ENCODE measurements at places on chromosomes 12 and 14.

DNA sequence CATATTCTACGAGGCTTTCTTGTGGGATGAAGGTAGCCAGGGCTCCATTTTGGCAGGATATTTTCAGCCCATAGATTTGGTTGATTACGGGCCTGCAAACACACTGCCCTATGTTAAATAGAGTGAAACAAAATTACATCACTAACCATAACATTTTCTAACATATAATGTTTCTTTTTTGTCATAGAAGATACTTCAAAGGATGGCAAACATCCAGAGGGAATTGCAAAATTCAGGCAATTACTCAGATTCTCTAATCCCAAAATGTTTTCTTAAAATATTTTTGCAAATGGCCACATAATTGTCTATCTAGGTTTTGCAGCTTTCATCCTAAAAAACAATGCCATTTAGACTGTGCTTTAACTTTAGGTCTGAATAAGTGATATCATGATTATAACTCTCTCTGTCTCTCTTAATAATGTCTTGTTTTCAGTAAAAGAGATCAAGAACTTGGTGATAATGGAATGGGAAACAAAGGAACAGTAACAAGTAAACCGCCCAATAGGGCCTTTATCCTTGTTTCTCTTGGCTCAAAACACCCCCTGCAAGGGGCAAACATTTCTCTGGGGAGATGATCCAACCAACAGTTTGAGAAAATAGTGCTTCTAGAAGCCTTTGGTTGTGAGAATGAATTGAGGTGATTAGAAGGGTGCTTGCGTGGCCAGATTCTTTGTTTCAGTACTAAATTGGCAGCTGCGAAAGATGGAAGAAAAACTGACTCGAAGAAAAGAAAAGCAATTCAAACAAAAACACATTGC, 54.4 kb upstream of the BTG1 start:
- DNase-seq = no peak

DNA sequence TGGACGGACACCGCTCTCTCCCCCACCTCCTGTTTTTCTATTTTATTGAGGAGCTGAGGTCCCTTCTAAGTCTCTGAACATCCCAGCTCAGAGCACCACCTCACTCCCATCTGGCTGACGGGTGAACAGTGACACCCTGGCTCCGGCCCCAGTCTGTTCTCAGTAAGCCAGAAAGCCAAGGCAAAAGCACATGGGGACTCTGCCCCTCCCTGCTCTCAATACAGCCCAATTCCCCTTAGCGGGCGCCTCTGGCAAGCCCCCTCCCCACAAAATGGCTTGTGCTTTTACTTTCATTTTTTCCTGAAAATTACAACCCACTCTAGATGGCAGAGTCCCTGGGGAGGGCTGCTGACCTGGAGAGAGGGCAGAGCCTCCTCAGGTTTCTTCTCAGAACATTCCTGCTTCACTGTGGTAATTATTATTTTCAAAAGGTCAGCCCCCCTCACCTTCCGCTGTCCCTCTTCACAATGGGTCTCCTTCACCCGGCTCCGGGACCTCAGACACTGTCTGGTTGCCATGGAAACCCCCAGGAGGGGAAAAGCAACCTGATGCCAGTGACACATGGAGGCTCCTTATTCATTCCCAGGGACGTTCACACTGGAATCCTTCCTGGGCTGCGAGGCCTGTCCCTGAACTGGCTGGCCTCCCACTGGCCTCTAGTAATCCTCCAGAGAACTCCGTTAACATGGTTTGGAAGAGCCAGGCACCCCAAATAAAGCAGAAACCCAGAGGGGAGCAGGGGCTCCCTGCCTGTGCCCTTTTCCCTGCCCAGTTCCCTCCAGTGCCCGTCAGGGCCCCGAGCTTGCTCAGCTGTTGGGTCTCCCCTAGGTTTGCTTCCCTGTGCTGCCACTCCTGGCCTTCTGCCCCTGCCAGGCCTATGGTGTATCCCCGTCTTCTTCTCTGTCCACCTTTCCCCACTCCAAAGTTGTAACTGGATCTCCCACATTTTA, 15.9 kb downstream of the COL2A1 start:
- DNase-seq = peak; percentile 22

GRCh38 chr12:57093415-57094207, 4.7 kb downstream of the NAB2 start:
- no peak for DNase-seq

GRCh38 chr12:22118238-22118790, 72.3 kb downstream of the CMAS start:
- no peak for DNase-seq

- peak; percentile 45 for DNase-seq
These were observed 6.6 kb downstream of the PPP4R4 start for GRCh38 chr14:94180655-94181271.

DNA sequence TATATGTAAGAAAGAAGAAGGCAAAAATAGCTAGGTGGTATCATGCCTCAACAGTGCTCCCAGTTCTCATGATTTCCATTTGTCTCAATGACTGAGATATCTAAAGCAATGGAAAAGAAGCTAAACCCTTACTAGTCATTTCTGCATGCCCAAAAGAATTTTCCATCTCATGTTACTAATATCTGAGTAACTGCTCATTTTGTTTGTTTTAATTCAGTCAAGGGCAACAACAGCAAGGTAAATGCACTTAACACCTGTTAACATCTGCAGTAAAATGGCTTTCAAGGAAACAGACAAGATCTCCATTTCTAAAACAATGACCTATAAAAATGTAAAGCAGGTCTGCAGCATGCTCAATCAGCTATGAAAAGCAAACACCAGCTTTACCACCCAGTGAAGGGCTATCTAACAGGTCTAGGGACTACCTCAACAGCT, 19.4 kb upstream of the SELPLG start:
- peak; percentile 55 for DNase-seq

DNA sequence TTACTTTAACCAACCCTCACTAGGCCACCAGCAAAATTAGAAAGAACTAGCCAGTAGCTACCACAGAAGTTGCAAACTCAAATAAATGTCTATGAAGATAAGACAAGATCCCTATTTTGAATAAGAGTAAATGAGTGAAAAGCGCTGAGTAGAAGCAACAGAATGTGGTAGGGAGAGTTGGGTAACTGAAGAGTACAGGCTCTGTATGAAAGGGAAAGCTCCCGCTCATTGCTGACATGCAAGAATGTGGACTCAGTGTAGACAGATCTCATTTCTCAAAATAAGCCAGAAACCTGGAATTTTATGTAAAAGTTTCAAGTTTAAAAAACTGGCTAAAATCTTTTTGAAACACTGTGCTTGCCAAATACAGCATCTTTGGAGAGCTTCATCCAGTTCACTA, 63.9 kb downstream of the NAV3 start:
- no peak for DNase-seq

DNA sequence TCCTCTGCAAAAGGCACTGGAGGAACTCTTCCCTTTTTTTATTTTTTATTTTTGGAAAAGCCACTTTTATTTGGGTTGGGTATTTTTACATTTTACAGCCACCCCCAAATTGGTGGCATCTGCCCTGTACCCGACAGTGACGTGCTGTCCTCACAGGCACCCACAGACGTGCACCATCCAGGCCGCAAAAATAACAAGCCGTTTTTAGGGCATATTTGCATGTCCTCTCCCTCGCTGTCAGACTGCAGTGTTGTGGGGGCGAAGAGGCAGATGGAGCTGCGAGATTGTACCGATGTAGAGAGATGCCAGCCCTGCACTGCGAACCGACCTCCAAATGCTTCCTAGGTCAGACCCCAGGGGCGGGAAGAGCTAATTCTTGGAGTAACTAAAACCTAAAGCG, 12.2 kb downstream of the JDP2 start:
- no peak for DNase-seq

DNA sequence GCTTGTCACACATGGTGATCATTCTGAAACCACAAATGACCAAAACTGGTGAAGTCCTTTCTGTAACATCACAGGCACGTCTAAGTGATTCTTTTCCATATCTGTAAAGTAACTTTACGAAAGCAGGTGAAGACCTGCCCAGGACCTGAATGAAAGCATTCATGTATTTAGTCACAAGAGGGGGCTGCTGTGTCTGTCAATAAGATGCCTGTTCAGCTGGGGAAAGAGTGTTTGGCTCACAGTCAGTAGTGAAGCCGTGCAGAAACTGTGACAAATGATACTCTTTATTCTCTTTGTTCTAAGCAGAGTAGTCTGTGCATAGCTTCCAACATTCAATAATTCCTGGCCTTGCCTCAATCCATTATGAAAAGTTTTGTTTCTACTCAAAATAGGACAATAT, 373.5 kb upstream of the OR4E1 start:
- DNase-seq = no peak
